Cortex of kidney (tissue), 1 donor: ENCODE measurements at places on chromosomes 1 and 21.

GRCh38 chr1:107141491-107142126 lies 770 bp downstream of the NTNG1 start:
- no peak for DNase-seq

GRCh38 chr1:1054971-1055370 lies 19.1 kb downstream of the RNF223 start:
- DNase-seq: no peak

DNA sequence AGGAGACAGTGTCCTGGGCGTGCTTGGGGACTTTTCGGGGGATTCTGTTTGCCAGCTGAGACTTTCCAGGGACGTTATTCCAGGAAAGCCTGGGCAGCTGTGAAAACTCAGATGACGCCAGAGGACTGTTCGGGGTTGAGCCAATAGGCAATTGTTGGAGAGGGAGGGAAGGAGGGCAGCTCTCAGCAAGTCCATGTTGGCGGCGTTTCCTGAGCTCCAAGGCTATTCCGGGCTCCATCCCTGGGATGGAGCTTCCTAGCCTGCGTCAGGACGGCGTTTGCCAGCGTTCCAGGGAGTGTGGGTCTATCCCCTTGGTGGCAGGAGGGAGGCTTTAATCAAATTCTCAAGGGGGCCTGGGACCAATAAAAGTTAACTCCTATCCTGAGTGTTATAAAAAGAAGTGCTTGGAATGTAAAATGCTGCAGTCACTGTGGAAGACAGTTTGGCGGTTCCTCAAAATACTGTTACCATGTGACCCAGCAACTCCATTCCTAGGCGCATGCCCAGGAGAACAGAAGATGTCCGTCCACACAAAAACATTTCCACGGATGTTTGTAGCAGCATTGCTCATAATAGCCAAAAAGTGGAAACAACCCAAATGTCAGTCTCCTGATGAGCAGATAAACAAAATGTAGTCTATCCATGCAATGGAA lies 15.2 kb downstream of the SLC27A3 start:
- DNase-seq: no peak

DNA sequence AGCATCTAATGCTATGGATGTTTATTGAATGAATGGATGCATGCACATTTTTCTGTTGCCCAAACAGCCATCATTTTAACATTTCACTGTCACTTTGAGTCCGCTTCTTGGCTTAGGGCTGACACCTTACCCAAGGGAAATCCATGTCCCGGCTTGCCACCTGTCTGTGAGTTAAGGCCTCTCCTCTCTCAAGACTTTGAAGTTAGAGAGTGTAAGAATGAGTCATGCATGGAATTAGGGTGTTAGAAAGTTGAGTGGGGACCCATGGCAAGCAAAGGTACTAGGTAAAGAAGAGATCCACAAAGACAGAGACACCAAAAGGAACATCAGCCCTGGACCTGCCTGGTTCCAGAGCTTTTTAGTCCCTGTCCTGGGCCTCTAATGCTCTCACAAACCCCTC lies 35.1 kb downstream of the ATP1A1 start:
- no peak for DNase-seq

DNA sequence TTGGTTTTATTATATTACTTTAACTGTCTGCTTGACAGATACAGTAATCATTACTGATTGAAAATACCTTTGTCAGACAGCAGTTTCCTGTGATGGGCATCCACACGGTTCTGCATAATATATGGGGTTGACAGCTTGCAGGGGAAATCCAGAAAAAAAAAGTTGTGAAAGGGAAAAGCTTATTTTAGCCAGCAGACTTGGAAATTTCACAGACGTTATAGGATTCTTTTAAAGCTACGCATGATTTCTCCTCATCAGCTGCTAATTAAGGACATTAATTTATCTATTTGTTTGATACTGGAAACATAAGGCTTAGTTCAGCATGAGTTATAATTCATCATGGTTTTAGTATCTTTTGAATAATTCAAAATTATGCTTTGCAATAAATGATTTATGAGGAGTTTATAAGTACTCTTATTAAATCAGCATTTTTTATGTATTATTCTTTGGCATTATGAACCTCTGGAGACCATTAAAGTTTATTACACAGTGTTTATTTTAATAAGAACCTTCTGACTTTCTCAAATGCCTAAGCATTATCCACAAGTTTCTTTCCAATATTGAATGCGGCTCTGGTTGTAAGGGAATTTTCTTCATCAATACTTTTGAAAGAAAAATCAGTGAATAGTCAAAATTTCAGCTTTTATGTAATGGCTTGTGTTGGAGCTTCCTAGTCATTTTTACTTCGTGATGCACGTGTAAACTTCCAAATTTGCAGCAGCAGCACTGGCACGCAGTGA lies 235.3 kb upstream of the KCNK2 start:
- no peak for DNase-seq

- no peak for DNase-seq
Measured at GRCh38 chr1:84122780-84123382, 21.2 kb upstream of the PRKACB start.

DNA sequence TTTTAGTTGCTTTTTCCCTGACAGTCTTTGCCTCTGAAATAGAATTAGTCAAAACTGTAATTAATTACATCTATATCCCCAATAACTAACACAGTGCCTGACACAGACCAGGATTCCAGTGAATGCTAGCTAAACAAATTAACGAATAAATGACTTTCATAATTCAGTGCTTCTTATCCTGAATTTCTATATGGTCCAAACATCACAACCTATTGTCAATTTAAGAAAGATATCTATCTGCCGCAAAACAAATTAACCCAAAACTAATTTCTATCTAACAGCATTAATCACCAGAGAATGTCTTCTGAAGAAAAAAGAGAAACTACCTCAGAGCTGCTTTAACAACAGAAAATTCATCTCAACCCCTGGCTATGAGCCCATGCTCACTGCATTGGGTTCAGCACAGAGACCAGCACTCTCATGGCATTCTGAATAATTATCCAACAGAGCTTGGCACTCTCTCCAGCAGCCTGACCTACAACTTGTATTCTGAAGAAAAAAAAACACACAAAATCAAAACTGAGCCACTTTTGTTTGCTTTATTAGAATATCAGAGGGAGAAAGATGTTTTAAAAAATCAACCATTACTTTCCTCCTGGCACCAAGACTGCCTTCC lies 547.3 kb upstream of the BEND5 start:
- DNase-seq: no peak

GRCh38 chr21:29849735-29850176 lies 90.0 kb downstream of the GRIK1 start:
- no peak for DNase-seq

DNA sequence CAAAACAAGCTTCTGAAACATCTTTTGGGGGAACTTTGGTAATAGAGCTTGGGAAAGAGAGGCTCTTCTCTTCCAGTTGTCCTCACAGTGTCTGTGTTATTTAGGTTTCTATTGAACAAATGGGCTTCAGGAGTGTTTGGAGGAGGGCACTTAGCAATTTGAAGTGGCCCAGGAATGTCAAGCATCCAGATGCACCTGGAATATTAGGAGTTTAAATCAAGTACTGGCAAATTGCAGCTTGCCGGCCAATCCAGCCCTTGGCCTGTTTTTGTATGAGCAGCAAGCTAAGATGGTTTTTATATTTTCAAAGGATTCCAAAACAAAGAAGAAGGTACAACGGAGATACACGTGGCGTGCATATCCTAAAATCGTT lies 94.7 kb downstream of the CCDC185 start:
- no peak for DNase-seq
